ENCODE measurements at places on chromosomes 13 and 19.

DNA sequence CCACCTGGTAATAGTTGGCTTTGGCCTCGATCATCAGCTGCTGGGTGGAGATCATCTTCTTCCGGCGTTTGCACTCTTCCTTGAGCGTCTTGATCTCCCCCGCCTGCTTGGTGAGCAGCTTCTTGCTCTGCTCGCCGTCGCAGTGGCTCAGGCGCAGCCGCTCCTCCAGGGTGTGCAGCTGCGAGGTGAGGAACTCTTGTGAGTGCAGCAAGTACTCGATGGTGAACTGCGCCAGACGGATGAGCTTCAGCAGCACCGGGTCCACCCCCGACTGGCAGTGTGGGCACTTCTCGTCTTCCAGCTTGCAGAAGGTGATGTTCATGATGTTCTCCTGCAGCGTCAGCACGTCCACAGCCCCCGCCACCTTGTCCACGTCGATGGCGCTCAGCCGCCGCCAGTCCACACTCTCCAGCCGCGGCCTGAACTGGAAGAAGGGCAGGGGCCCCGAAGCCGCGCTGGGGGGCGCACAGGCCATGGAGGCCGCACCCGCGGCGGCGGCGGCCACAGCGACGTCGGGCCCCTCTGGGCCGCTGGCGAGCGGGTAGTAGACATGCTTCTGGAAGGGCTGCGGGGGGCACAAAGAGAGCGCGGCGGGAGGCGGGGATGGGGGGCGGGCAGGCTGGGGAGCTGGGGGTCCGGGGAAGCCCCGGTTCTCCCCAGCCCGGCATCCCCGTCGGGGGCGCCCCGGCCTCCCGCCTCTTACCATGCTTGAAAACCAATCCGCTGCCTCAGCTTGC is 3.0 kb downstream of the DZIP1 start:
- DNase-seq, result no peak

GRCh38 chr13:76750126-76750525 is 136.1 kb downstream of the KCTD12 start:
- no peak for DNase-seq

DNA sequence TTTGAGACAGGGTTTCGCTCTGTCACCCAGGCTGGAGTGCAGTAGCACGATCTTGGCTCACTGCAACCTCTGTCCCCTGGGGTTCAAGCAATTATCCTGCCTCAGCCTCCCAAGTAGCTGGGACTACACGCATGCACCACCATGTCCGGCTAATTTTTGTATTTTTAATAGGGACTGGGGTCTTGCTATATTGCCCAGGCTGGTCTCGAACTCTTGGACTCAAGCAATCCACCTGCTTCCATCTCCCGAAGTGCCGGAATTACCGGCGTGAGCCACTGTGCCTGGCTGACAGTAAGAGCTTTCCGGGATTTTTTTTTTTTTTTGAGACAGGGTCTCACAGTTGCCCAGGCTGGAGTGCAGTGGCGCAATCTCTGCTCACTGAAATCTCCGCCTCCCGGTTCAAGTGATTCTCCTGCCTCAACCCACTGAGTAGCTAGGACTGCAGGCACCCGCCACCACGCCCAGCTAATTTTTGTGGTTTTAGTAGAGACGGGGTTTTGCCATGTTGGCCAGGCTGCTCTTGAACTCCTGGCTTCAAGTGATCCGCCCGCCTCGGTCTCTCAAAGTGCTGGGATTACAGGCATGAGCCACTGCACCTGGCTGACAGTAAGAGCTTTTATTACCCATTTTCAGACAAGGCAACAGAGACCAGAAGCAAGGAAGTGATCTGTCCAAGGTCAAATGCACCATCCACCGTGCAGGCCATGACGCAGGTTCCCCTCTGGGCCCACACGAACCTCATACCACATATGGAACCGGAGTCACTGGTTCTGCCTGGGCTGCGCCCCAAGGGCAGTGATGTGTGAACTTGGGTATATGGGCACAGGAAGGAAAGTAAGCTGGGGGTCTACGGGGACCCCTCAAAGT is 21.0 kb downstream of the RFX1 start:
- DNase-seq, result no peak

DNA sequence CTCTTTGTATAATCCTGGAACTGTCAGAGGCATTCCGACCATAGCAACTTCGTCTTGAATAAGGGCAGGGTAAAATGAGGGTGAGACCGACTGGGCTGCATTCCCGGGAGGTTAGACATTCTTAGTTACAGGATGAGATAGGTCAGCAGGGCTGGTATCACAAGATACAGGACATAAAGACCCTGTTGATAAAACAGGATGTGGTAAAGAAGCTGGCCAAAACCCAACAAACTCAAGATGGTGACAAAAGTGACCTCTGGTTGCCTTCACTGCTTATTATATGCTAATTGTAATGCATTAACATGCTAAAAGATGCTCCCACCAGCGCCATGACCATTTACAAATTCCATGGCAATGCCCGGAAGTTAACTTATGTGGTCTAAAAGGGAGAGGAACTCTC is 27.7 kb upstream of the MBNL2 start:
- DNase-seq, result no peak

- no peak for DNase-seq
These were observed 32.8 kb downstream of the TNFSF13B start for GRCh38 chr13:108302279-108302678.

DNA sequence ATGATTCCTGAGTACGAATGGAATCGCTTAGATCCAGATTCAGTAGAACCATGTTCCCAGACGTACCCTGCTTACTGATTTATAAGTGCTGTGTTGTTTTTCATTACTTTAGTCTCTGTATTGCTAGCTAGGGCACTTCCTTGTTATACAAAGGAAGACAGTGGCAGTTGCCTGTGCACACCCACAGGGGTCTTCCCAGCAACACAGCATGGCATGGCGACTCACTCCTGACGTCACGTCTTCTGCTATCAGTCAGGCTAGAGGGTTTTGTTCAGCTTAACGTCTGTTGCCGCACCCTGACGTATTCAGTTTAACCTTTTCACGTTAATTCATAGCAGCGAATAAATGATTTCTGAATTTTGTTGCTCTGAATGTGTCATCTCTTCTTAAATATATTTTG is 295.1 kb downstream of the MYO16 start:
- no peak for DNase-seq

DNA sequence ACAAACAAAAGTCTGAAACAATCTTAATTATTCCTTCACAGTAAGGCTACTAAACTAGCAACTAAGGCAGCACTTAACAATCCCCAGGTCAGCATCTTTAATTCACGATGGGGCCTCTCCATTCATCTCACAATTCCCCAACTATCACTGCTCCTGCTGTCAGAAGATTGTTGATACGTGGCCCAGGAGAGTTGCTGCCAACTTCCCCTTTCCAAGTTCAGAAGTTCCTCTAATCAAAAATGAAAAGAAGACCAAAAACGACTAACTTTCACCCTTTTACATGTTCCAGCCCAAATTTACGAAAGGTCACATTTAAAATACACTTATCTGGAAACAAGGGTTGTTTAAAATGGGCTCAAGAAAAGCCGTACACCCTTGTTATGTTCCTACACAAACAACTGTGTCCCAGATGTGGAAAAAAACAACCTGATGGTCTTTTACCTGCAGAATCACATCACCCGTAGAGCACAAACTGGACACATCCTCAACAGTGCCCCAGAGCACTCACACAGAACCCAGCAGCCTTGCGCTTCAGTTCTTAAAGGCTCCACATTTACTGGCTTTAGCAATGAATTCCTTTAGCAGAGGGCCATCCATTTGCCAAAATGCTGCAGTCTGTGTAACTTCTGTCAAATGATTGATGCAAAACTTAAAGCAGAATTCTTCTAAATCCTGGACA is 38.0 kb downstream of the PHF11 start:
- no peak for DNase-seq

- no peak for DNase-seq
These were observed 111.4 kb upstream of the USP29 start for GRCh38 chr19:57008432-57008831.

- no peak for DNase-seq
These were observed 86.5 kb downstream of the PCDH9 start for GRCh38 chr13:67143544-67144115.

- peak; percentile 76 for DNase-seq
These were observed 81.2 kb downstream of the COL4A2 start for GRCh38 chr13:110388108-110388943.

- no peak for DNase-seq
These were observed 365.1 kb downstream of the SLC7A1 start for GRCh38 chr13:29230299-29230845.

- no peak for DNase-seq
These were observed 2.2 kb downstream of the YJEFN3 start for GRCh38 chr19:19530889-19531288.

DNA sequence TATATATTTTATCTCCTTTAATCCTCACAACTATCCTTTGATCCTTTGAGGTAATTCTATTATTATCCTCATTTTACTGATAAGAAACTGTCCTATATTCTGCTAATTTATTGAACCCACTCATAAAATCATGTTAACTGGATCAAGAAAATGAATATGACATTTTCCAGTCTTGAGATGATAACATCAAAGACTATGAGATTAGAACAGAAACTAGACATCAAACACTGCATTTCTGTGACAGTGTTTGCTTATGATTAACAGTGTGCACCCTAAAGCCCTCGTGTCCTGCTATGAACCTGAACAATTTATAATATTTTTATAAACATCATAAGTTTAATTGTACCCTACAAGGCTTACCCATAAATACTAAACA is 96.3 kb downstream of the TBC1D4 start:
- no peak for DNase-seq

DNA sequence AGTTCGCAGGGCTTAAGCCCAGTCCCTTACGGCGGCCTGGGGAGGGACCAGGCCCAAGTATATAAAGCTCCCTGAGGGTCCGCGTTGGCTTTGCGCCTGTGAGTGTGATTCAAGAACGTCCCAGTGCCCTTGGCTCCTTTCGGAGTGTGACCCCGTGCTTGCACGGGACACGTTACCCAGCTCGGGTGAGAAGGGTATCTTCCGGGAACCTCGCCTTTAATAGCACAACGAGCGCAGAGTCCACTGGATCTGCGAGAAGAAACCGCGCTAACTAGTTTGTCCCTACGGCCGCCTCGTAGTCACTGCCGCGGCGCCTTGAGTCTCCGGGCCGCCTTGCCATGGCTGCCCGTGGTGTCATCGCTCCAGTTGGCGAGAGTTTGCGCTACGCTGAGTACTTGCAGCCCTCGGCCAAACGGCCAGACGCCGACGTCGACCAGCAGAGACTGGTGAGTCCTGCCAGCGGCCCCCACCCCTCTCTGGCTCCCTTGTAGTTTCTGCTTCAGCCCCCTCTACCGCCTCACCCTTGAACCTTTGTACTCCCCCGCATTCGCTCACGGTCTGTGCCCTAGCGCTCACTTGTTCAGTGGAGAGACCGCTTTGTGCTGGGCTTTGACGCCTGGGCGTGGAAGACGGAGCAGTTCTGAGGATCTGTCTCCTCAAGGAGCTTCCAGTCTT is at the start of gene DNAJC15:
TSS of gene DNAJC15 (plus strand) at position 298 of the 675 bp plus-strand sequence. CDS start at position 339, 41 bp downstream.
- DNase-seq, result peak; percentile 79

DNA sequence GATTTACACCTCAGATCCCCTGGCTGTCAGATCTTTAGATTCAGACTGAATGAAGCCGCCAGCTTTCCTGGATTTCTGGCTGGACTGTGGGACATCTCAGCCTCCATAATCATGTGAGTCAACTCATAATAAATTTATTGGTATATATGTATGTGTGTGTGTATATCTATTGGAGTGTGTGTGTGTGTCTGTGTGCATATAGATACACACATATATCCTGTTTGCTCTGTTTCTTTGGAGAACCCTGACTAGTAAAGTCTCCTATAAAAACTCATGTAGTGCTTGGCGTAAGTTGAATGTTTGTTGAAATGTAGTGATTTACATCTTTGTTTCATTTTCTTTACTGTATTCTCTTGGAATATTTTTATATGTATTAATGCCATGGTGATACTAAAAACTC is 499.5 kb upstream of the KLF12 start:
- DNase-seq, result no peak

DNA sequence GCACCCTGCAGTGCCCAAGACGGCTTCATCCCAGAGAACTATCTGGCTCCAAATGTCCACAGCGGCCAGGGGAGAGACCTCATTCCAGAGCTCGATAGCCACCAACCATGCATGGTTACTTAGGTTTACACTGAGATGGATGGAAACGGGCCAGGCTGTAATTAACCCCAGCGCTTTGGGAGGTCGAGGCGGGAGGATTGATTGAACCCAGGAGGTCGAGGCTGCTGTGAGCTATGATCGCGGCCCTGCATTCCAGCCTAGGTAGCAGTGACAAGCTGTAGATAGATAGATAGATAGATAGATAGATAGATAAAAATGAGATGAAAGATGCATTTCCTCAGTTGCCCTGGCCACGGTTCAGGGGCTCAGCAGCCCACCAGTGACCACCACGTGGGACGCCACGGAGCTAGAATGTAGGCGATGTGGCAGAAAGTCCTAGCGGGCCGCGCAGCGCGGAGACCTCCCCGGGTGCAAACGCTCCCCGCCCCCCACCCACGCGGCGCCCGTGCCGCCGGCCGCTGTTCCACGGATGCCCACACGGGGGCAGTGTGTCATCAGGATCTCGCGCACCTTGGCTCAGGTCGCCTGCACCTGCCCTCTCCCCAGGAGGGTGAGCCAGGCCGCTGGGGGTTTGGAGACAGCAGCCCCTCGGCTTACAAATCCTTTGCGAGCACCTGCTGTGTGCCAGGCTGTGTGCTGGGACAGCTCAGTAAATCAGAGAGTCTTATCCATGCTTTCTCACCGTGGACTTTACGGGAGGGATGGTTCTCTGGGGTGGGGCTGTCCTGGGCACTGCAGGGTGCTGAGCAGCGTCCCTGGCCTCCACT is 13.5 kb upstream of the TLE5 start:
- no peak for DNase-seq

DNA sequence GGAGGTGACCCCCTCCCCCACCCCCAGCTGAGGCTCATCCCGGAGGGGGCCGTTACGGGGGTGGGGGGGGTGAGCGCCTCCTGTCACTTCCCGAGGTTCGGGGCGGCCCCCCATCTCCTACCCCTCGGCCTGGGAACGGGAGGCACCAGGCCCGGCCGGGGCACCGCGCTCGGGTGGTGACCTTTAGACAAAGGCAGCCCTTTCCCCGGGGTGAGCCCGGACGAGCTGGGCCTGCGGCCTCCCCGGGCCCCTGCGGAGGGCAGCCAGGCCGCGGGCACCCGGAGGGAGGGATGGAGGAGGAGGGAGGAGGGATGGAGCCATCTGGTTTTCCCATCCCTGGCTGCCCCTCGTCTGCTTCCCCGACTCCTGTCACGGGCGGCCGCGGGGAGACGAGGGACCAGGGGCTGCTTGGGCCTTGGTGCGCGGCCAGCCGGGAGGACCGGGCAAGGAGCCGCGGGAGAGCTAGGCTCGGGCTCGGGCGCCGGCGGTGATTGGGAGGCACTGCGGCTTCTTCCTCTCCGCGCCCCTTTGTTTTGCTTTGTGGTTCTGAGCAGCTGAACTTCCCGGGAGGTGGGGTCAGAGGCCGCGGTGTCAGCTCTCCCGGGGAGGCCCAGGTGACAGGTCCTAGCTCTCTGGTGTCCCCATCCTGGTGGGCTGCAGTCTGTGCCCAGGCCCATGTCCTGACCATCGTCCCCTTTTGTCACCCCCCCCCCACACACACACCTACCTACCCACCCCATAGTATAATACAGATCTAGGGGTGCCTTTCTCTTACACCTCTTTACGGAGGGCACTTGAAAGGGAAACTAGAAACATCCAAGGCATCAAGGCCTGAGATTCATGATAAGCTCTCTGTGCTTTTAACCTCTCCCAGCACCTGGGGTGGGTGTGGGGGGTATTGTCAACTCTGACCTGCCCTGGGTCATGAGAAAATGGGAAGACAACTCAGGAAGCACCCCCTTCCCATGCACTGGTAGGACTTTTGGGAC is 1.3 kb downstream of the BICRA start:
- DNase-seq, result peak; percentile 55

- DNase-seq, result no peak
These were observed 2.8 kb upstream of the CDX2 start for GRCh38 chr13:27971776-27972477.

Data from ureter (tissue), 1 donor.